ENCODE measurements at places on chromosomes 13 and 19. TPM values are rescaled to one million over a fixed set of nuclear protein-coding genes. Genes with fewer than 3 reads are reported as not detected.
A peak's percentile ranks its signal among the peaks of the same experiment; 100 is the strongest.

- H3K27ac ChIP-seq = no peak overlapping the region
- H3K4me3 ChIP-seq = no peak overlapping the region
- H3K27me3 ChIP-seq = no peaks in the 10 kb centered on the region
- no peaks in the 10 kb centered on the region for H3K36me3 ChIP-seq
- H3K4me1 ChIP-seq = peaks cover 35% of the 10 kb centered on the region
Observed at GRCh38 chr13:46334035-46334822, 52.8 kb downstream of the RUBCNL start.

DNA sequence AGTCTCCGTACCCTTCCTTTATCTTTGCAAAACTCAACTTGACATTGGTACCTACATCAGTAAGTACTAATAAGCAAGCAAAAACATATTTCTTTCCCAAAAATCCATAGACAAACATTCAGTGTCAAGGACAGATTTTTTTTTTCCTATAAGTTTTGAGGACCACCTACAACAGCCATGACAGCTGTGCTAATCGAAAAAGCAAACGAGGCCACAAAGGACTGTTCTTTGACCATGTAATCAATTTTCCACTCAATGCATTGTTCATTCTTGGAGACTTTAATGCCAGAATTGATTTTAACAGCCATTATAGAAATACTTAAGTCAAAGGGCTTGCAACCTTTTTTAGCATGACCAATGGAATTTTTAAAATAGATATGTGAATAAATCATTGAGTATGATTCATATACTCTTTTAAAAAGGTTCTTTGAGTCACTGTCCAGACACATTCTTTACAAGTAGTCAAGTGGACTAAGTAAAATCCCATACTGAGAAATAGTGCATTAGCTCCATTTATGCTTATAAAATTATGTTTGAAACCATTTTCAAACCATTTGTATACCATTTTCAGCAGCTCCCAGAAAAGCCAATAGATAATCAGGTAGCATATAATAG is 323.9 kb downstream of the MZT1 start:
- H3K27ac ChIP-seq = no peak overlapping the region
- no peak for DNase-seq

GRCh38 chr13:52599848-52600603 is 42.2 kb upstream of the HNRNPA1L2 start:
- no peaks in the 10 kb centered on the region for H3K36me3 ChIP-seq
- peak overlapping the region; percentile 63 for H3K27ac ChIP-seq
- peak overlapping the region; percentile 55 for H3K4me3 ChIP-seq
- peaks cover 23% of the 10 kb centered on the region for H3K4me1 ChIP-seq
- H3K27me3 ChIP-seq = no peaks in the 10 kb centered on the region
- peak; percentile 77 for DNase-seq

- peaks cover 21% of the 10 kb centered on the region for H3K27me3 ChIP-seq
- peaks cover 17% of the 10 kb centered on the region for H3K4me1 ChIP-seq
- H3K27ac ChIP-seq = peak overlapping the region; percentile 73
- H3K36me3 ChIP-seq = no peaks in the 10 kb centered on the region
- H3K4me3 ChIP-seq = no peak overlapping the region
- no peak for DNase-seq
Observed at GRCh38 chr19:45876161-45876410, 9.9 kb downstream of the IRF2BP1 start.

DNA sequence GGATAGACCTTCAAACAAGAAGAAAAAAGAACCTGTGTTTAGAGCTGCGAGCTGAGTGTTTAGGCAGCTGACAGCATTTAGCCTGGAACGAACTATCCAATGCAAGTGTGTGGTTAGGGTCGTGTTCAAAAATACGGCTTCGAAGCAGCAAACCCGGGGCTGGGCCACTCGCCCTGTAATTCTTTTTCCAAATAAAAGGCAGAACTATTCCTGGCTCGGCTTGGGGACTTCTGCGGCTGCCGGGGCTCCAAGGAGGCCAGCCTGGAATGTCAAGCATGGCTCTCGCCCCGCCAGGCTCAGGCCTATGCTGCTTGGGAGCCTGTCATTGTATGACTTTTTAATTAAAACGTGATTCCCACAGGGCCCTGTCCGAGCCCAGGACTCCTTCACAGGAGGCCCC is 51.7 kb upstream of the KLF2 start:
- H3K4me1 ChIP-seq = peaks cover 8% of the 10 kb centered on the region
- H3K27ac ChIP-seq = peak overlapping the region; percentile 61
- DNase-seq = no peak
- no peaks in the 10 kb centered on the region for H3K36me3 ChIP-seq
- no peak overlapping the region for H3K4me3 ChIP-seq

GRCh38 chr13:24511816-24512196 is 772 bp downstream of the PARP4 start:
- H3K27me3 ChIP-seq = no peaks in the 10 kb centered on the region
- peak overlapping the region; percentile 68 for H3K4me3 ChIP-seq
- H3K36me3 ChIP-seq = peaks cover 3% of the 10 kb centered on the region
- peak overlapping the region; percentile 97 for H3K27ac ChIP-seq
- H3K4me1 ChIP-seq = peaks cover 13% of the 10 kb centered on the region

DNA sequence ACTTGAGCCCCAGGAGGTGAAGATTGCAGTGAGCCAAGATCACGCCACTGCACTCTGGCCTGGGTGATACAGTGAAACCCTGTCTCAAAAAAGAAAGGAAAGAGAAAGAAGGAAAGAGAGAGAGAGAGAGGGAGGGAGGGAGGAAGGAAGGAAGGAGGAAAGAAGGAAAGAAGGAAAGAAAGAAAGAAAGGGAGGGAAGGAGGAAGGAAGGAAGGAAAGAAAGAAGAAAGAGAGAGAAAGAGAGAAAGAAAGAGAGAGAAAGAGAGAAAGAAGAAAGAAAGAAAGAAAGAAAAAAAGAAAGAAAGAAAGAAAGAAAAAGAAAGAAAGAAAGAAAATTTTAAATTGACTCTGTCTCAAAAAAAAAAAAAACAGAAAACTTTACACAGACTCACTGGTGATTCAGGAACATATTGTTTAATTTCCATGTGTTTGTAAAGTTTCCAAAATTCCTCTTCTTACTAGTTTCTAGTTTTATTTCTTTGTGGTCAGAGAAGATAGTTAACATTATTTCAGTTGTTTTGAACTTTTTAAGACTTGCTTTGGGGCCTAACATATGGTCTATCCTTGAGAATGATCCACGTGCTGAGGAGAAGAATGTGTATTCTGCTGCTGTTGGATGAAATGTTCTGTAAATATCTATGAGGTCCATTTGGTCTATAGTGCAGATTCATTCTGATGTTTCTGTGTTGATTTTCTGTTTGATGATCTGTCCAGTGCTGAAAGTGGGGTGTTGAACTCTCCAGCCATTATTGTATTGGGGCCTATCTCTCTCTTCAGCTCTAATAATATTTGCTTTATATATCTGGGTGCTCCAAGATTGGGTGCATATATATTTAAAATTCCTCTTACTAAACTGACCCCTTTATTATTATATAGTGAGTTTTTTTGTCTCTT is 204.4 kb upstream of the SERP2 start:
- H3K4me1 ChIP-seq = no peaks in the 10 kb centered on the region
- no peaks in the 10 kb centered on the region for H3K27me3 ChIP-seq
- H3K4me3 ChIP-seq = no peak overlapping the region
- H3K36me3 ChIP-seq = no peaks in the 10 kb centered on the region
- DNase-seq = no peak

TMEM255B gene
- total RNA-seq = 5.7 TPM

KMT5C gene
- total RNA-seq = 17.4 TPM

FARSA gene
- total RNA-seq = 49.9 TPM

MAB21L1 gene
- total RNA-seq = 1.5 TPM

Data from spleen (tissue), 13 donors.